ENCODE measurements at places on chromosomes 5 and 9.

GRCh38 chr9:133777068-133777791, 39.1 kb upstream of the SARDH start:
- DNase-seq: no peak

- DNase-seq: no peak
Observed at GRCh38 chr9:117276444-117276843, 138.4 kb downstream of the ASTN2 start.

- DNase-seq: no peak
Observed at GRCh38 chr5:72224946-72225463, 95.0 kb downstream of the MRPS27 start.

GRCh38 chr5:103894882-103895281, 332.3 kb upstream of the NUDT12 start:
- peak; percentile 63 for DNase-seq
